NCI-H460 (cell line): ENCODE measurements at places on chromosomes 12 and 14. TPM values are rescaled to one million over a fixed set of nuclear protein-coding genes. Genes with fewer than 3 reads are reported as not detected.

Gene NTN4
- 68.1 and 86.7 TPM in 2 replicates for total RNA-seq

Gene PLCZ1
- total RNA-seq = not detected in 2 replicates

Gene OTOGL
- total RNA-seq = 2.9 and 3.4 TPM in 2 replicates

Gene STXBP6
- total RNA-seq = 36.9 and 38.4 TPM in 2 replicates

Gene SDR9C7
- not detected in 2 replicates for total RNA-seq

Gene CD69
- not detected in 2 replicates for total RNA-seq

Gene LRRK2
- 1.2 and 1.8 TPM in 2 replicates for total RNA-seq

Gene CHGA
- 10.5 and 10.9 TPM in 2 replicates for total RNA-seq

Gene SLC10A1
- 0.17 TPM in 1 of 2 replicates, not detected in the other for total RNA-seq

Gene TROAP
- total RNA-seq = 35.2 and 50.5 TPM in 2 replicates

Gene ATXN7L3B
- 21.6 and 27.4 TPM in 2 replicates for total RNA-seq

Gene KRT86
- 0.78 and 0.92 TPM in 2 replicates for total RNA-seq

Gene SUOX
- 9.7 and 10.4 TPM in 2 replicates for total RNA-seq

Gene OR4E2
- not detected in 2 replicates for total RNA-seq

Gene C14orf132
- 0.06 and 0.22 TPM in 2 replicates for total RNA-seq

Gene REP15
- 0.23 and 0.30 TPM in 2 replicates for total RNA-seq

Gene TPPP2
- not detected in 2 replicates for total RNA-seq

Gene TSHR
- total RNA-seq = 0.06 TPM in 1 of 2 replicates, not detected in the other

Gene AMN
- 0.20 and 0.29 TPM in 2 replicates for total RNA-seq

Gene PRPH
- 1.7 and 3.4 TPM in 2 replicates for total RNA-seq

Gene KRT85
- total RNA-seq = not detected in 2 replicates

Gene DIO2
- 1.5 and 1.8 TPM in 2 replicates for total RNA-seq

Gene ACOT4
- total RNA-seq = 3.6 and 4.9 TPM in 2 replicates

Gene KCNA5
- not detected in 2 replicates for total RNA-seq

Gene GLT1D1
- not detected in 2 replicates for total RNA-seq

Gene NTF3
- total RNA-seq = not detected in 2 replicates

Gene RBMS2
- 49.6 and 52.8 TPM in 2 replicates for total RNA-seq

Gene ACVRL1
- not detected in 2 replicates for total RNA-seq

Gene KRT77
- total RNA-seq = not detected in 2 replicates

Gene MGP
- not detected in 2 replicates for total RNA-seq

Gene KIF26A
- total RNA-seq = 38.7 and 46.6 TPM in 2 replicates

Gene SMIM41
- 0.12 TPM in 1 of 2 replicates, not detected in the other for total RNA-seq

Gene LRRC43
- total RNA-seq = not detected in 2 replicates

Gene KITLG
- total RNA-seq = 10.5 TPM in 2 replicates

Gene DYRK4
- 59.9 and 62.0 TPM in 2 replicates for total RNA-seq

Gene ZDHHC17
- total RNA-seq = 22.1 and 31.2 TPM in 2 replicates

Gene TRIM9
- 0.07 TPM in 1 of 2 replicates, not detected in the other for total RNA-seq

Gene OR4K13
- 0.02 TPM in 1 of 2 replicates, not detected in the other for total RNA-seq

Gene EPYC
- not detected in 2 replicates for total RNA-seq

Gene APOF
- total RNA-seq = not detected in 2 replicates

Gene BEGAIN
- total RNA-seq = 37.8 and 40.0 TPM in 2 replicates

Gene LHX5
- total RNA-seq = 0.22 and 0.40 TPM in 2 replicates

Gene JAG2
- 5.9 and 6.3 TPM in 2 replicates for total RNA-seq

Gene CACNB3
- total RNA-seq = 6.3 and 6.6 TPM in 2 replicates

Gene TMEM132C
- not detected in 2 replicates for total RNA-seq

Gene PLEKHD1
- not detected in 2 replicates for total RNA-seq

Gene C12orf50
- total RNA-seq = not detected in 2 replicates

Gene GPR84
- total RNA-seq = not detected in 2 replicates

Gene INHBC
- total RNA-seq = not detected in 2 replicates

Gene FGF6
- total RNA-seq = not detected in 2 replicates

Gene TAS2R7
- not detected in 2 replicates for total RNA-seq
